ENCODE measurements at places on chromosomes 1 and 21. TPM values are rescaled to one million over a fixed set of nuclear protein-coding genes. Genes with fewer than 3 reads are reported as not detected.

DNA sequence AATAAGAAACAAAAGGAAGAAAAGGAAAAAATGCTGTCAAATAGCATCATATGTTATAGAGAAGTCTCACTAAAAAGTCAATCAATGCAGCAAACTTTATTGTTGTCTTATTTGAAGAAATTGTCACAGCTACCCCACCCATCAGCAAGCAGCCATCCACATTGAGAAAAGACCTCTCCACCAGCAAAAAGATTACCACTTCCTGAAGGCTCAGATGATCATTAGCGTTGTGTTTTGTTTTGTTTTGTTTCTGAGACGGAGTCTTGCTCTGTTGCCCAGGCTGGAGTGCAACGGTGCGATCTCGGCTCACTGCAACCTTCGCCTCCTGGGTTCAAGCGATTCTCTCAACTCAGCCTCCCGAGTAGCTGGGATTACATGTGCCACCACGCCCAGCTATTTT lies 29.0 kb downstream of the ATP2B4 start:
- no peak for DNase-seq
- H3K36me3 ChIP-seq: no peaks in the 10 kb centered on the region
- H3K27ac ChIP-seq: no peak overlapping the region
- no peak overlapping the region for H3K4me3 ChIP-seq
- H3K4me1 ChIP-seq: peaks cover 10% of the 10 kb centered on the region

DNA sequence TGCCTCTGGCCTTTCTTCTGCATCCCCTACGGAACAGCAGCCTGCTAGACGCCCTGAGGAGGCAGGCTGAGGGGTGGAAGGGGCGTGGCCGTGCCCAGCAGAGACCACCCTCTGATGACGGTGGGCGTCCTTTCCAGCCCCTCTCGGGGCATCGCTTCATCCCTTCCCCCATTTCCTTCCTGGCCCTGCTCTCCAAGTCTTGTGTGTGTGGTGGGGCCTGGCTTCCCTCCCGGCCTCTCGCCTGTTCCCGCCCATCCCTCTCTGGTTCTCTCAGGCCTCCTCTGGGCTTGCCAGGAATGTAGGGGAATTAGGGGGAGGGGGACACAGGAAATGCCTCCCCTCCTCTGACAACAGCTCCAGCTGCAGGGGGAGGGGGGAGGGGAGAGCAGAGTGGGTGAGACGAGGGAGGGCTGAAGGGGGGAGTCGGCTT lies 51.1 kb downstream of the SKI start:
- H3K36me3 ChIP-seq: no peaks in the 10 kb centered on the region
- H3K4me1 ChIP-seq: peaks cover 53% of the 10 kb centered on the region
- H3K27me3 ChIP-seq: no peaks in the 10 kb centered on the region
- no peak overlapping the region for H3K4me3 ChIP-seq
- H3K27ac ChIP-seq: peak overlapping the region; percentile 41

DNA sequence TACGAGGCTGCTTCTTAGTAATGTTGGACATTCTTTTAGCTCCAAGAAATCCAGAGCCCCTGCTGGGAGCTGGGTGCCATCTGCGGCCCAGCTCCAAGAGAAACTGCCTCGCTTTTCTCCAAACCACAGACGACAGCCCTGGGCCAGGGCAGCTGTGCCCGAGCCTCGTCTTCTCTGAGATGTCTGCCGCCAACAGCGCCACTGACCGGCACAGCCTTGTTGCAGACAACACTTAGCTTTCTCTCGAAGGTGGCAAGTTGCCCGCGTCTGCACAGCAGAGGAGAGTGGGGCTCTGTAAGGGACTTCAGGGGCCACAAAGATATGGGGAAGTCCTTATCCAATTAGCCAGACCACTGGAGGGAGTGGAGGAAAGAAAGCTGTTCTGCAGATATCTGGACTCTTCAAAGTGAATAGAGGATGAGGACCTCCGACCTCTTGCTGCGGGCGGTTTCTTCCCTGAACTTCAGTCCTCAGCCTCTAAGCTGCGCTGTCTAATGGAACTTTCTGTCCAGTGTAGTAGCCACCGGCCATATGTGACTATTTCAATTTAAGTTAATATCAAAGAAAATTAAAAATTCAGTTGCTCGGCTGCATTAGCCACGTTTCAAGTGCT lies 63.9 kb upstream of the DISP3 start:
- no peak overlapping the region for H3K27ac ChIP-seq
- H3K27me3 ChIP-seq: peaks cover 41% of the 10 kb centered on the region
- no peak overlapping the region for H3K4me3 ChIP-seq
- no peaks in the 10 kb centered on the region for H3K4me1 ChIP-seq
- no peaks in the 10 kb centered on the region for H3K36me3 ChIP-seq

- peaks cover 3% of the 10 kb centered on the region for H3K36me3 ChIP-seq
- H3K27ac ChIP-seq: no peak overlapping the region
- DNase-seq: no peak
- no peaks in the 10 kb centered on the region for H3K27me3 ChIP-seq
- no peaks in the 10 kb centered on the region for H3K4me1 ChIP-seq
- H3K4me3 ChIP-seq: no peak overlapping the region
Measured at GRCh38 chr1:46065405-46065804, 67.0 kb downstream of the PIK3R3 start.

DNA sequence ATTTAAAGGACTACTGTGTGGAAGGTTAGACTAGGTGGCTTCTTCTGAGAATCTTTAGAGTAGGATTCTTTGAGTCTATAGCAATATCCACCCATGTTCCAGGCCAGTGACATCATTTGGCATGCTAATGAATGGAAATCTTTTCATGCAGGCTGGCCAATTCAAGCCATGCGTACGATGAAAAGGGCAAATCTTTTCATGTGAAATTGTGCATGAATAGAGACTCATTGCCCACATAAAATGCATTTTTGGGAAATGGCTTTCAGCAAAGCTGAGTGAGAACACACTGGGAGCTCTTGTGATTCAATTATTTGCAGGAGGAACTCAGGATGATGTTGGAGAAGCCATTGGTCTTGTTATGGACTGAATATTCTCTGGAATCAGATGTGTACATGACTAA lies 324.9 kb upstream of the DAB1 start:
- no peak overlapping the region for H3K27ac ChIP-seq
- no peaks in the 10 kb centered on the region for H3K27me3 ChIP-seq
- peaks cover 12% of the 10 kb centered on the region for H3K4me1 ChIP-seq
- no peak for DNase-seq
- no peak overlapping the region for H3K4me3 ChIP-seq
- H3K36me3 ChIP-seq: no peaks in the 10 kb centered on the region

Gene AADACL3
- total RNA-seq: not detected

Gene PTP4A2
- total RNA-seq: 495 TPM

All from psoas muscle (tissue), 8 donors.